Spinal cord (tissue), 10 donors: ENCODE measurements at places on chromosomes 13 and 19. TPM values are rescaled to one million over a fixed set of nuclear protein-coding genes. Genes with fewer than 3 reads are reported as not detected.

The ZNF583 gene
- polyA plus RNA-seq, result 14.0 TPM

The ZNF98 gene
- polyA plus RNA-seq, result 1.1 TPM

The CNFN gene
- polyA plus RNA-seq, result 3.1 TPM

The KLK14 gene
- 1.9 TPM for polyA plus RNA-seq

The AMH gene
- polyA plus RNA-seq, result 3.9 TPM

The ATP1A3 gene
- 704 TPM for polyA plus RNA-seq

The CLDN10 gene
- 11.8 TPM for polyA plus RNA-seq

The IGFL1 gene
- not detected for polyA plus RNA-seq

The KLK15 gene
- not detected for polyA plus RNA-seq

The RETN gene
- 0.74 TPM for polyA plus RNA-seq

The ZNF724 gene
- 3.8 TPM for polyA plus RNA-seq

The CLC gene
- polyA plus RNA-seq, result 0.51 TPM

The ANGPTL4 gene
- 8.9 TPM for polyA plus RNA-seq

The LILRB1 gene
- 3.2 TPM for polyA plus RNA-seq

The TBXA2R gene
- polyA plus RNA-seq, result 3.9 TPM

The TNFRSF19 gene
- 31.8 TPM for polyA plus RNA-seq

The DCT gene
- polyA plus RNA-seq, result 0.39 TPM

The SYNGR4 gene
- 0.35 TPM for polyA plus RNA-seq

The STOML3 gene
- polyA plus RNA-seq, result 1.5 TPM

The ZNF136 gene
- polyA plus RNA-seq, result 15.3 TPM

The TPTE2 gene
- polyA plus RNA-seq, result 0.51 TPM

The KIR2DL3 gene
- polyA plus RNA-seq, result not detected

The FARSA gene
- polyA plus RNA-seq, result 74.0 TPM

The NDUFS7 gene
- 164 TPM for polyA plus RNA-seq

The GJB6 gene
- 109 TPM for polyA plus RNA-seq

The NLRP4 gene
- not detected for polyA plus RNA-seq

The LILRB2 gene
- polyA plus RNA-seq, result 0.43 TPM

The SIGLEC14 gene
- 3.5 TPM for polyA plus RNA-seq

The UBE2L5 gene
- 1.1 TPM for polyA plus RNA-seq

The EDNRB gene
- 324 TPM for polyA plus RNA-seq

The TRAPPC6A gene
- polyA plus RNA-seq, result 22.2 TPM

The LIM2 gene
- not detected for polyA plus RNA-seq

The NFILZ gene
- not detected for polyA plus RNA-seq

The SBNO2 gene
- 12.9 TPM for polyA plus RNA-seq

The C19orf85 gene
- polyA plus RNA-seq, result not detected

The TEX29 gene
- not detected for polyA plus RNA-seq

The LRCH1 gene
- 14.0 TPM for polyA plus RNA-seq

The PROZ gene
- polyA plus RNA-seq, result 0.39 TPM

The CALR3 gene
- not detected for polyA plus RNA-seq

The REEP6 gene
- polyA plus RNA-seq, result 13.3 TPM

The FCAR gene
- polyA plus RNA-seq, result 0.18 TPM

The GIPR gene
- 1.4 TPM for polyA plus RNA-seq

The SPACA4 gene
- polyA plus RNA-seq, result not detected

The FGF21 gene
- polyA plus RNA-seq, result not detected

The SOHLH2 gene
- 3.2 TPM for polyA plus RNA-seq

The PINLYP gene
- polyA plus RNA-seq, result 21.6 TPM

The C19orf81 gene
- polyA plus RNA-seq, result 6.2 TPM

The ZNF726 gene
- 8.4 TPM for polyA plus RNA-seq
